ENCODE measurements at places on chromosomes 12 and 14.

GRCh38 chr12:58069268-58069963 is 128.0 kb downstream of the ATP23 start:
- DNase-seq = no peak

DNA sequence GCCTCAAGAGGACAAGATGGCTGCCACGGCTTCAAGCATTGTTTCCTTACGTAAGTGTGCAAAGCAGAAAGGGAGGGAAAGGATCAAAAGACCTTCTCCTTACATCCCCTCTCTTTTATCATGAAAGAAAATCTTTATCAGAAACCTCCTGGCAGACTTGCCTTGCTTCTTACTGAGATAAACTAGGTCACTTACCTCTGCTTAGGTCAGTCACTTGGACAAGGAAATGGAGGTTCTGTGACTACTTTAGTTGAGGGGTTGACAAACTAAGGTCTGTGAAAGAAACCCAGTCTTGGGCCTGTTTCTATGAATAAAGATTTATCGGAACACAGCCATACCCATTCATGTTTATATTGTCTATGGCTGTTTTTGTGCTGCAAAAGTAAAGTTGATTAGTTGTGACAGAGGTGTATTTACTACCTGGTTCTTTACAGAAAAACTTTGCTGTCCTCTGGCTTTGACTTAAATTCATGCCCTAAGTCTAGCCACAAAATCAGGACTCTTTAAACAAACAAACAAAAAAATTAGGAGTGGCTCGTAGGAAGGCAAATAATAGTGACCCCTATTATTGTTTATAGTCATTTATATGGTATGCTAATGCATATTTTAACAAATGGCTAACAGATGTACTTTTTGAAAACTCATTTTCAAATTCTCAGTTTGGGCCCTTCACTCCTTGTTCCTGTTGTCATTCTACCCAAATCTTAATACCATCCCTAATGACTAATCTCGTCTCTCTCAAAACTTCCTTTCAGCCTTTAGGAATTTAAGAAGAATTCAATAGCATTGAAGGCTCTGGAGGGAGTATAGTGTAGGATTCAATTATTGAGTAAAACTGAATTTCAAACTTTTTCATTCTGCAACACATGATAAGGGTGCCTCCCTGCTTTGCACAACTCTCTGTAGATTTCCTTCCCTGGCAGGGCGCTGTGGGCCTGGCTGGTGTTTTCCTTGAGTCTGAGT is 42.0 kb upstream of the ATP2B1 start:
- DNase-seq = no peak

GRCh38 chr12:24881227-24881626 is 67.7 kb downstream of the BCAT1 start:
- DNase-seq = no peak

DNA sequence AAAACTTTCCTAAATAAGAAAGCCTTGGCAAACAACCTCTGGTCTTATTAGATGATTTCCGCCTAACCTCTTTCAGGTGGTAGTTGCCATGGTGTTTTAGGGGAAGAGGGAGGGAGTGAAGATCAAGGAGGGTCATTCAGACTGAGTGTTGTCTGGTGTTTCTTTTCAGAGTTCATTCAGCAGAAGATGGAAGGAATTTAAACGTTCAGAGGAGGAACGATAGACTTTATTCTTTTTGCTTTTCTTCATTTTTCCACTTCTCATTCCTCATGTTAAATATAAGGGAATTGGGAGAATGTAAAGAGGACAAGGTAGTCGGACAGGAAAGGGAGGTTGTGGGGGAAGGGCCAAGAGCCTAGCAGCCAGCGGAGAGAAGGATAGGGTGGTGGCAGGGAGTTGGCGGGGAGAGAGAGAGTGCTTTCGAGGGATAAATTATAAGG is 17.4 kb upstream of the SALL2 start:
- DNase-seq = no peak

GRCh38 chr12:67475725-67476124 is 172.8 kb upstream of the DYRK2 start:
- no peak for DNase-seq

DNA sequence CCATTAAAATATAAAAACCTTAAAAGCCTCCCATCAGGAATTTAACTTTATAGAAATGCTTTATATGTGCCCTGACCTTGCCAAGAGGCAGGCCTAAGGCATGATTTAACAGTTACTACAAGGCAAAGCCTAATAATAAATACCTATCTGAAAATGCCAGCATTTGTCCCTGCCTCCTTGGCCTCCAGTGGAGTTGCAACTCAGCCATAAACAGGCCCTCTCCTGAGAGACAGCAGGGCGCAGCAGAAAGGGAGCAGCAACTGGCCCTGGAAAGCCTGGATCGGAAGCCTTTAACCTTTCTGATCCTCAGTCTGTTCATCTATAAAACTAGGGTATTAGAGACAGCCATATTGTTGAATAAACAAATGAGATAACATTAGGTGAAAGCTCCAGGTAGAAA is 324.4 kb downstream of the PAWR start:
- DNase-seq = no peak

DNA sequence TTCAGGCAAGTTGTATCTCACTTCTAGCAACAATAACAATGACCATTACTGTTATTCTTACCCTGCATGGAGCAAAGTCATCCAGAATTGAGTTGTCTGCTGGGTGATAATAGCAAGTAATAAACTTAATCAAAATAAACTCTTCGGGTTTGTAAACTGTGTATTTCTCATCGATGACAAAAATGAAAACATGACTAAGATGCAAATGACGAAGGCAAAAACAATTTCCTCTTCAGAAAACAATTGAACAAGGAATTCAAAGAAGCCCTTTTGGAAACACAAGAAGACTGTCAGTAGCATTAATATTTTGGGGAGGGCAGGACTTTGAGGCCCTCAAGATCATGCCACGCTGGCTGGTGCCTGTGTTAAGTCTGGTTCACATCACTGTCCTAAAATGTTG is 232.0 kb downstream of the BTG1 start:
- no peak for DNase-seq

DNA sequence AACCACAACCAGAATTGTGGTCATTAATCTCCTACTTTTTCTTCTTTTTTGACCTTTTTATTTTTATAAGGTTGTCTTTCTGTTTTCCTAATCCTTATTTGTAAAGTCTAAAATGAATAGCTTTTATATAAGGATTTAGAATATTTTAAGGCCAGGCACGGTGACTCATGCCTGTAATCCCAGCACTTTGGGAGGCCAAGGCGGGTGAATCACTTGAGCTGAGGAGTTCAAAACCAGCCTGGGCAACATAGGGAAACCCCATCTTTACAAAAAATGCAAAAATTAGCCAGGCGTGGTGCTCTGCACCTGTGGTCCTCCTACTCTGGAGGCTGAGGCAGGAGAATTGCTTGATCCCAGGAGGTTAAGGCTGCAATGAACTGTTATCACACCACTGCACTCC is 55.1 kb downstream of the IFT81 start:
- no peak for DNase-seq

GRCh38 chr12:14284184-14284722 is 81.2 kb upstream of the ATF7IP start:
- DNase-seq = no peak

DNA sequence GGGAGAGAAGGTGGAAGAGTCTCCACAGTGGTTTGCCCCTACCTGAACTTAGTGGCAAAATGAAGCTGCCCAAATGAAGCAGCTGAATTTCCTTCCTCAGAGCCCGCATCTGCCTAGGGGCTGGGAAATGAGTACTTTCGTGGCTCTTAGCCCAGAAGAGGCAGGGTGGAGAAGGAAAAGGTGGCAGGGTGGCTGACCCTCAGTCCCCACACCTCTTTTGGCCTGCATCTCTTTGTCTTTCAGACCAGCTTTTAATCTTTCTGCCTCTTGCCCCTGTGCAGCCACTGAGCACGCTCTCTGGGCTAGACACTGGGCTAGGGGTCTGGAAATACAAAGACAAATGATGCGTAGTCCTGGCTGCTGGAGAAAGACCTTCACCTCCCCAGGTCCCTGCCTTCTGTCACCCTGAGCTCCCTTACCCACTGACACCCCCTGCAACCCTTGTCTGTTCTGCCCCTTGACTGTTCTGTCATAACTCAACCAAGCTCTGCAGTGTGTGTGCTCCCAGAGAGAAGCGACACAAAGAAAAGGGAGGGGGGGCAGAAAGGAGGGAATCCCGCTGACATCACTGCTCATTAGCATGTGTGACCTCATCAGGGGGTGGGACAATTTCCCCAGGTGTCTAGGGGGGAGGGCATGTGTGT is 371 bp upstream of the REM2 start:
- DNase-seq = no peak

- DNase-seq = no peak
Observed at GRCh38 chr12:126114441-126114840, 1049.2 kb downstream of the AACS start.

GRCh38 chr12:123118497-123118896 is 32.4 kb downstream of the PITPNM2 start:
- DNase-seq = no peak

DNA sequence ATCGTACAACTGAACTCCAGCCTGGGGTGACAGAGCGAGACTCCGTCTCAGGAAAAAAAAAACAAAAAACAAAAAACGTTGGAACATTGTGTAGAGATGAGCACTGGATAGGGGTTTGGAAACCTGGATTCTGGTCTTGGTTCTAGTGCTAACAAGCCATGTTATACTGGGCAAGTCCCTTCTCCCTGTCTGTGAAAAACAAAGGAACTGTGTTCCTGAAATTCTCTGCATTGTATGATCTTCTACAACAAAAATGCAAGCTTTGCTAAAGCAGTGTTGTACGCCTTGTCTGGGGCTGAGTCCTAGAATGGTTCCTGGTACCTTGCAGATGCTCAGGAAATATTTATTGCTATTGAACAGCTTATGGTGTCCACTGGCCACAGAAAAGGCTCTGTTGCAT is 13.4 kb downstream of the GPRC5D start:
- DNase-seq = no peak

GRCh38 chr12:59059088-59059935 is 139.0 kb upstream of the LRIG3 start:
- no peak for DNase-seq

GRCh38 chr12:94101738-94102660 is 46.4 kb upstream of the PLXNC1 start:
- peak; percentile 85 for DNase-seq

GRCh38 chr14:51807356-51807755 is 53.1 kb upstream of the GNG2 start:
- no peak for DNase-seq

DNA sequence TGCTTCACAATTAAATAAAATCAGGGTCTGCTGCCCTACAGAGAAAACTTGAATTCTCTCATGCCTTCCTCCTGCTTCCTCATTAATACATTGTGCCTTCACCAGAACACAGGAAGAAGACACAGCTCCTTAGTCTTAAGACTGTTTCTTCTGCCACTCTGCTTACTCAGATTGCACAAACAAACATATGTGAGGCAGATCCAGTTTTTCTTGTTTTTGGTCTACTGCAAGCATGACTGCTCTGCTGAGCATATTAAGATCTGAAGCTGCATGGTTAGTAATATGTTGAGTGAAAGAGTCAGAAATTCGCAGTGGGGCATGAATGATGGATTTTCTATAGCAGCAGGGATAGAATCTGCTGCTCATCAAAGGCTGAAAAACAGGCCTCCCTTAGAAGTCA is 321.1 kb upstream of the STXBP6 start:
- no peak for DNase-seq

DNA sequence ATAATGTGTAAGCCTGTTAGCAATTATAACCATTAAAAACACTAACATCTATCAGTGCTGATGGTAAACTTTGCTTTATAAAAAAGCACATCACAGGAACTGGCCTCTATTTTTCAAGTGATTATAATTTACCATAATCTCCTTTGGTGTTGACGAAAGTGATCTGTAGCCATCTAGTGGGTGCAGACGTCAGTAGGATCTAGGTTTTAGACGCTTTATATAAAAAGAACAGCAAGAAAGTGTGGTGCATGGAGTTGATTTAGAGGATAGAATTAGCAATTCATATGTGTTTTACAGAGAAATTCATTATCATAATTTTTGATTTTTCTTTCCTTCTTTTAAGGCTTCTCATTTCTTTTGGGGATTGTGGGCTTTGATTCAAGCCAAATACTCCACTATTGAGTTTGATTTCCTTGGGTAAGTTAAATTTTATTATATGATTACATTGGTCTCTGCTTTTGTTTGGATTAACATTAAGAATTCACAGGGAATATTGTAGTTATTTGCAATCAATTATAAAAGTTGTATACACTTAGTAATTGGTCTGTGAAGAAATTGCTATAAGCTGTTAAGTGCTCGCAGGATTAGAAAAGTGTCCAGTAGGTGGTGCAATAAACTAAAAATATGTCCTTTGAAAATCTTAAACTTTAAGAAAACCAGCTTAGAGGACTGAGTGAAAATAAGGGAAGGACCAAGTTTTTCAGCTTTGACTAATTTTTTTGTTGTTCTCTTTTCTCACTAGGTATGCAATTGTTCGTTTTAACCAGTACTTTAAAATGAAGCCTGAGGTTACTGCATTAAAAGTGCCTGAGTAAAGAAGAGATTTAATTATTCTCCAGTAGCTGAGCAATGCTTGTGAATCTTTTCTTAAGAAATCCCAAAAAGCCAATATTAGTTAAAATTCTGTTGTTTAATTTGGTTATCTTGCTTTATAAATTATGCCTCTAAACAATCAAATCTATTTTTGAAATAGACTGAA is 59.5 kb downstream of the ETNK1 start:
- no peak for DNase-seq

- DNase-seq = no peak
Observed at GRCh38 chr12:104596134-104596799, 139.5 kb downstream of the CHST11 start.
